ENCODE measurements at places on chromosomes 5 and 9.

DNA sequence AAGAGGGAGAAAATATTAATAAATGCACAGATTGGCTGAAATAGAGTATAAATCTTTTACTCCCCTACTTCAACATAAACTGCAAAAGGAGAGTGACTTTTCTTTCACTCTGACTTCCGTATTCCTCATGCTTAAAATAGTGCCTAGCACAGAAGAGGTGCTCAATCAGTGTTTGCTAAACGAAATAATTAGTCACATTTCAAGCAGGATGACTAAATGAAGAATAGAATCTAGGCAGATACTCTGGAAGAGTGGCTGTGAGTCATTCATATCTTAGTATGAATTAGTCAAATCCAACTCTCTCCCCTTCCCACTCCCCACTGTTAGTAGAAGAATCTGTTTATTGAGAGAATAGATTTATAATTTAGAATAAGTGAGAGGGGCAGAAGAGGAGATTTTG is 4.8 kb downstream of the CD274 start:
- DNase-seq, result no peak

DNA sequence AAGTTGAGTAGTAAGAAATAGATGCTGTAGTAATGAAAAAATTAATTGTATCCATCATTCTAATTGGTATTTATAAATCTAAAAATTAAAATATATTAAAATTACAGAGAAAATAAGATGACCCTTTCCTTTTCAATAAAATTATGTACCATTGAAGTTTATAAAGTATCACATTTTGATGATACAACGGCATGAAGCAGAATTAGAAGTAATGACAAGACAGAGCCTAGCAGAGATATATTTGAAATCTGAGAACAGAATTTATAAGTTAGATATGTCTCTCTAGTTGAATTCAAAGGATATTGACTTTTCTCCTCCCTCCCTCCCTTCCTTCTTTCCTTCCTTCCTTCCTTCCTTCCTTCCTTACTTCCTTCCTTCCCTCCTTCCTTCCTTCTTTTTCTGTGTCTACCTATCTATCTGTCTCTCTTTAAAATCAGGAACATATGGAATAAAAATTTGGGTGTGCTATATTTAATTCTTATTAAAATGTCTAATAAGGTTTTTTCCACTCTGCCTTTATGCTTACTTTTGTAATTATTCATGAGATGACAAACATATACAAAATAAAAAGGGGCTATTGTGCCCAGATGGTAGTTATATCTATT is 258.5 kb upstream of the CD180 start:
- DNase-seq, result no peak

DNA sequence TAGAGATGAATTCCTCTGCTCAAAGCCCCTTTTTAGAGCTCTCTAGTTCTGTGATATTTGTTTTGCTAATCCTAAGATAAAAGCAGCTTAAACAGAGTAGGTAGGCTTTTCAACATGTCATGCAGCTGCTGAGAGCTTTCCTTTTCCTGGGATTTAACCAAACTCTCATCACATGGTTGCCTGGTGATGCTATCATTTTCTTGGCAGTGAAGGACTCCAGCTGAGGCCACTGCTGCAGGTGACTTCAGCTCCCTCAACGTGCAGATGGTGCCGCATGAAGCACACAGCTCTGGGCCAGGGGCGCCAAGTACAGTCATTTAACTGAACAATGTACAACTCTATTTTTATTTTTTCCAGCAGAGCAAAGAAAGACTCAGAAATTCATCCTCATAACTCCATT is 42.2 kb downstream of the SECISBP2 start:
- no peak for DNase-seq

GRCh38 chr5:73957397-73958001 is 331.5 kb downstream of the ARHGEF28 start:
- no peak for DNase-seq

GRCh38 chr5:157520911-157521703 is 54.5 kb downstream of the ADAM19 start:
- DNase-seq, result no peak

DNA sequence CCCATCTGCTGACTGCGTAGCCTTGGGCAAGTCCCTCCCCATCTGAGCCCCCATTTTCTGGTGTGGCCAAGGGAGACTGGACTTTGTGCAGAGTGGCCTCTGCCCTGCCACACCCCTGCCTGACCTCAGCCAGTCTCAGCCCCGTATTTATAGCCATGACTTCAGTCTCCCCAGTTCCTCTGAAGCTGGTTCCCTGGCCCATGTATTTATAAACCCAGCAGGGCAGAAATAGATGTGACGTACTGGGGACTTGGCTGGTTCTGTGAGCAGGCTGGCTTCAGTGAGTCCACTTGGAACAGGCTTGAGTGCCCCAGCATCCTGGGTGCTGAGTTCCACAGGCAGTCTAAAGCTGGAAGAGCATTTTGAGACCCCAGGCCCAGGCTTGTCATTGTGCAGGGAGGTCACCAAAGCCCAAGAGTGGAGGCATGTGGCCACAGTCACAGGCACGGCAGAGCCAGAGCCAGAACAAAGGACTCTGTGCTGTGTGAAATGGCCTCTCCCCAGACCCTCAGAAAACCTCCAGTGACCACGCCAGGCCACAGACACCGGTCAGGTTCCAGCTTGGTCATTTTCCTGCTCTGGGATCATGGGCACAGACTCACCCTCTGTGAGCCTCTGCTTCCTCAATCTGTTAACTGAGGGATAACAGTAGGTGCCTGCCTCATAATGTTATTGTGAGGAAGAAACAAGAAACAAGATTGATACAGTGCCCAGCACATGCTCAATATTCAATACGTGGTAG is 30.4 kb upstream of the SYNPO start:
- no peak for DNase-seq

GRCh38 chr5:176793736-176794135 is 16.6 kb upstream of the UNC5A start:
- DNase-seq, result no peak

DNA sequence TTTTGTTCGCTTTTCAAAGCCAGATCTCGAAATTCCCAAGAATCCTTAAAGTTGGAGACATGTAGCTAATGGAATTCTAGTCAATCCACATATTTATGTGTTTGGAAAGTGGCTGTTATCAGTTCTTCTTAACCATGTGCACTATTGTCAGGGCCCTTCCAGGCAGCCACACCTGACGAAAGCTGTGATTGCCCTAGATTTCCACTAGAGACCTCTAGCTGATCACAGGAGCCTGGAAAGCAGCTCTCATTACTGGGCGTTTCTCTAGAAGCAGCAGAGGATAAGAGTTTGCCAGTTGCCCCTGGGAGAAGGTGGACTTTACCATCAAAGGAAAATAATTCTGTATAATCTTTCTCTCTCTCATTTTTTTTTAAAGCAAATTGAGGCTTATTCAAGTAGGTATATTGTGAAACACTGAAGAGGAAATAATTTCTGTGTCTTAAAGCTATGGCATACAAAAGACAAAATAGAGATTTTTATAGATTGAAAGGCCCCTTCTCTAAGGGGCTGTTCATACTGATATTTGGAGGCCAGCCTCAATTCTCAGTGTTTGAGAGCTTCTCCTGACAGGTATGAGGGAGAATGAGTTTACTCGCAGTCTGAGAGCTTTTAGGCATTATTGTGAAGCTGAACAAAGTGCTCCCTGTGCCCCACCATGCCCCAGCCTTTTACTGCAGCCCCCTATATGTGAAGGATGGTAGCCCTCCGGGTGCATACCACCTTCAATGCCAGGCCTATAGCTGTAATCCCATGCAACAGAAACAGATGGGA is 405.4 kb upstream of the ACTBL2 start:
- DNase-seq, result no peak

GRCh38 chr5:100472091-100472490 is 63.1 kb upstream of the FAM174A start:
- DNase-seq, result no peak

- DNase-seq, result no peak
Measured at GRCh38 chr5:10036136-10036815, 213.4 kb downstream of the ATPSCKMT start.

GRCh38 chr5:103674251-103674650 is 111.7 kb upstream of the NUDT12 start:
- DNase-seq, result no peak

GRCh38 chr5:65142511-65143011 is 339.2 kb downstream of the ADAMTS6 start:
- no peak for DNase-seq

- DNase-seq, result no peak
Measured at GRCh38 chr9:15972760-15973159, 419.9 kb downstream of the CCDC171 start.

DNA sequence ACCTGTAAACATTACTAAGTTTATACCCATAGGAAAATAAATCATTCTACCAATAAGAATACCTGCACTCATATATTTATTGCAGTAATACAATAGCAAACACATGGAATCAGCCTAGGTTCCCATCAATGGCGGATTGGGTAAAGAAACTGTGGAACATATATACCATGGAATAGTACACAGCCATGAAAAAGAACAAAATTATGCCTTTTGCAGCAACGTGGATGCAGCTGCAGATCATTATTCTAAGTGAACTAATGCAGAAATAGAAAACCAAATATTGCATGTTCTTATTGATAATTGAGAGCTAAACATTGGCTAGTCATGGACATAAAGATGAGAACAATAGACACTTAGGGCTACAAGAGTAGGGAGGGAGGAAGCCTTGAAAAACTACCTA is 667.4 kb upstream of the WWC1 start:
- DNase-seq, result no peak

- peak; percentile 90 for DNase-seq
Measured at GRCh38 chr9:4740638-4741364, at the start of gene AK3. TSS of gene AK3 (minus strand) at chr9:4741202. CDS start at chr9:4741087, 115 bp downstream.

DNA sequence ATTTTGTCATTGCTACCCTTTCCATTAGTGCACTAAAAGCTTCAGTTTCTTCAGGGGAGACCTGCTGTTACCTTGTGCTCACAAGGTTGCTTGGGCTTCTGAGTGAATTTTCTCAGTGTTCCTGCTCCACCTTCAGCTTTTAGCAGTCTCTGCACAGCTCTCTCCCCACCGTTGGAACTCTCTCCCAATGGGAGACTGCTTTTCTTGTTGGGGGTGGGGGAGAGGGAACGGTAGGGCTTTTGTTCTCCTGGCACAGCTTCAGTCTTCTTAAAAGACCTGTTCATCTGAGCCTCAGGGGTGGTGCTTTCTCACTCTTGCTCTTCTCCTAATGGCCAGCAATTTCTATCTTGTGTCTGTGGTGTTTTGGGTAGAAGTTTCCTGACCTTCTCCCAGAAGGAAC is 915.7 kb downstream of the EFNA5 start:
- DNase-seq, result no peak

- no peak for DNase-seq
Measured at GRCh38 chr5:74272024-74272775, 368.3 kb downstream of the ENC1 start.

DNA sequence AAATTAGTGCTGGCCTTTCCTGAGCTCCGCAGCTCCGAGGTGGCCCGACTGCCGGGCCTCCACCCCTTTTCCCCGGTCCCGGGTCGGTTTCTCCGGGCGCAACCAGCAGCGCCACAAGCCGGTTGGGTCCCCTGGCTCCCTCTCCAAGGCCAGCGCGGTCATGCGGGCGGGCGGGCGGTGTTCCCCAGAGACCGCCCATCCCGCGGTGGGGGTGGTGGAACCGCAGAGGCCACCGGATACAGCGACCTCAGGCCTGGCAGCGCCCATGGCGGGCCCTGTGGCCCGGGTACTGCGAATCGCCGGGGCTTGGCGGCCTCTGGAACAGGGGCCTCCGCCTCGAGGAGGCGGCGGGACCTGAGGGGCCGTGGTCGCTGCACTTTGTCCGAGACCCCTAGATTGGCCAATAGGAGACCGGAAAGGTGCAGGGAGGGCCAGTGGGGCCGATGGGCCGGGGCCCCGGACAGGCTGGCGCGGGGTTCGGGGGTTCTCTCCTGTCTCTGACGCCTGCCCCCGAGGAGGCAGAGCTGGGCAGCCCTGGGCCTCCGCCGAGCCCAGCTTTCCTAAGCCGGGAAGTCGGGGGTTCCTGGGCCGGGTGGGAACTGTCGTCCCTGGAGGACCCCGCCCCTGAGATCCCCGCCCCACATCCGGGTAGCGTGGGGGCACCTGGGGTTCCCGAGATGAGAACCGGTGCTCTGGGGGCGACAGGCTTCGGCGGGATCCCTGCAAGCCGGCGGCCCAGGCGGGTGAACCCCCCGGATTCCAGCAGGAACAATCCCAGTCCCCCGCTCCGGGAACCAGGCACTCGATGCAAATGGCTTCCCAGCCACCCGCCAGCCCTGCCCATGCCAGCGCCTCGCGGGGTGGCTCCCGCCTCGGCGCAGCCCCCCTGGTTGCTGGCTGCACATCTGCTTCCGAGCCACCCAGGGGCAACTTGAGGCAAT is 293.9 kb downstream of the ZSWIM6 start:
- DNase-seq, result peak; percentile 47

DNA sequence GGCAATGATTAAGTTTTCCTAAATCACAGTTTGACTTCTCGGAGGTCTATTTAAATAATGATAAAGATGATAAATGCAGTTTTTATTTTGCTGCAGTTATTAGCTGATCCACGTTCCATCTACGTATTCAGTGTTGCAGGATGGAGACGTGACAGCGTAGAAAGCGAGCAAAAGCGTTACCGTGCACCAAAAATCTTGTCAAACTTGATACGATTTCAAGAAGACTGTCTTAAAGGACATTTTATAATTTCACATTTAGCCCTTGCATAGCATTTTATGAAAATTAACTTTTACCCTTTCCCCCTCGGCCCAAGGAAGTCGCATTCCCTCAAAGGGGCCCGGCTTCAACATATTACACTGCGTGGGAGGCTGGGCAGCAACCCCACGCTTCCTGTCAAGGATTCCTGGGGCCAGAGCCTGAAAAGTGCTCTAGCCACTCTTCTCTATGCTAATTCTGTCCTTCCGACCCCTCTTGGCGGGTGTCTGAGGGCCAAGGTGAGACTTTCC is 7.1 kb upstream of the PURA start:
- DNase-seq, result no peak

DNA sequence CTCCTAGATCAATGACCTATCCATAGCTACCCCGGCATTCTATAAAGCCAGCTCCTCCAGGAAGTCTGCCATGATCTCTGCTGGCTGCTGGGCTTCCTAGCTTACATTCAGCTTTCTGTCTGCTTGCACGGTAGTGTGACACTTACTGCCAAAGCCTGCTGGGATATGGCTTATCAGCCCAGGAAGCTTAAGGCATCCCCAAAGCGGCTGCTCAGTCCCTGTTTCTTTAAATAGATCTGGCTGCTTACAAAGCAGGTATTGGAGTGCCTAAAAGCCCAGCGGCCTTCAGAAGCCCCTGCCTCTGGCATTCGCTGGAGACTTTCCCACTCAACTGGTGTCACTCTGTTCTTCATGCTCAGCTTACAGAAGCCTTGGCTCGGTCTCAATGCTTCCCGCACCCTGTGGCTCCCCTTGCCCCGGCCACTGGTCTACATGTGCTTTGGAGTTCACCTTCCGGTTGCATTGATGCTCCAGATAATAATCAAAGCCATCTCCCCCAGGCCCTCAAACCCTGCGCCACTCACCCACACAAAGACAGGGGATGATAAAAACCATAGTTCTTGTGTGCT is 31.3 kb upstream of the STRBP start:
- no peak for DNase-seq

- no peak for DNase-seq
Measured at GRCh38 chr5:25427240-25427639, 782.5 kb upstream of the CDH10 start.

DNA sequence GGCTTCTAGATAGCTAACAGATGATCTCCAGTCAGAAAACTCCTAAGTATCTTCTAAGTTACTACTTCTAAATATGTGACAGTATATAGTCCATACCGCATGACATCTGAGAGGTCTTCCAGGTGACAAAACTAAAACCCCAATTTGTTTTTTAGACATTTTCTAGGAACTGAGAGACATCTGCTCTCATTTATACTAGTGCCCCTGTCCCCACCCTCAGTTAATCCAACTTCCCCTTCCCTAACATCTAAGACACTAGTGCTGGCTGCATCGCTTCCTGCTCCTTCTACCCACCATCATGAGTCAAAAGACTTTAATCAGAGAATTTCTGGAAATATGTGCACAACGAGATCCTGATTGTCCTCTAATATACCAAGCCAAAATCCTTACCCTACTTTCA is 37.9 kb downstream of the FBXW11 start:
- DNase-seq, result no peak
